Bone marrow (tissue), 2 donors: ENCODE measurements at places on chromosomes 7 and 10.

GRCh38 chr7:142422621-142423020 is 164.8 kb upstream of the PRSS58 start:
- DNase-seq: no peak

DNA sequence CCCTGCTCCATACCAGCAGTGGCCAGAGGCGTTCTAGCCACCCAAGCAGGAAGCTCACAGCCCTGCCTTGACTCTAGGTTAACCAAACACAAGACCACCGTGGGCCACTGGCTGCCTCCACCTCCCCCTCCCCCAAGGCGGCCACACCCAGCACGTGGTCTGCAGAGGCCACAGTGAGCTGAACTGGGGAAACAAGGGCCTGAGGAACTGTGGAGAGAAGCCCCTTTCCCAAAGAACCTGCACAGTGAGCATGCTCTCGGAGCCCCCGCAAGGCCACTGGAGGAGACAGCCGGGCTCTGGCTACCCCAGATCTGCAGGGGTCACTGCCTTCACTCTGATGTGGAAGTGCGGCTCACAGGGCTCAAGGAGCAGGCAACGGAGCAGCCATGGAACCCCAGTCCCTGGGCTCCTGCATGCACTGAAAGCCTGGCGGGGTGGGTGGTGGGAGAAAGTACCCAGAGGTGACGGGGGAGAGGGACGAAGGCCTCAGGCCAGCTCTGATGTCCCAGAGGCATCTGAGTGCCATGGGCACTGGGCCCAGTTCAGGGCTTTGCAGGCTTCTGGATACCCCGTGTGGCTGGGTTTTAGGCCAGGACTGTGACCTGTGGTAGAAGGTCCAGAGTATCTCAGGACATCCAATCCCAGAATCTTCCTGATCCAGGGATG is 189.2 kb downstream of the EBF3 start:
- no peak for DNase-seq

- DNase-seq: no peak
Measured at GRCh38 chr10:13354783-13355182, 6.7 kb upstream of the SEPHS1 start.

- DNase-seq: no peak
Measured at GRCh38 chr10:127148066-127148932, 48.1 kb downstream of the INSYN2A start.

- no peak for DNase-seq
Measured at GRCh38 chr10:122655524-122656307, 43.9 kb downstream of the C10orf120 start.

GRCh38 chr7:91266067-91266688 is 1.9 kb downstream of the FZD1 start:
- DNase-seq: no peak

DNA sequence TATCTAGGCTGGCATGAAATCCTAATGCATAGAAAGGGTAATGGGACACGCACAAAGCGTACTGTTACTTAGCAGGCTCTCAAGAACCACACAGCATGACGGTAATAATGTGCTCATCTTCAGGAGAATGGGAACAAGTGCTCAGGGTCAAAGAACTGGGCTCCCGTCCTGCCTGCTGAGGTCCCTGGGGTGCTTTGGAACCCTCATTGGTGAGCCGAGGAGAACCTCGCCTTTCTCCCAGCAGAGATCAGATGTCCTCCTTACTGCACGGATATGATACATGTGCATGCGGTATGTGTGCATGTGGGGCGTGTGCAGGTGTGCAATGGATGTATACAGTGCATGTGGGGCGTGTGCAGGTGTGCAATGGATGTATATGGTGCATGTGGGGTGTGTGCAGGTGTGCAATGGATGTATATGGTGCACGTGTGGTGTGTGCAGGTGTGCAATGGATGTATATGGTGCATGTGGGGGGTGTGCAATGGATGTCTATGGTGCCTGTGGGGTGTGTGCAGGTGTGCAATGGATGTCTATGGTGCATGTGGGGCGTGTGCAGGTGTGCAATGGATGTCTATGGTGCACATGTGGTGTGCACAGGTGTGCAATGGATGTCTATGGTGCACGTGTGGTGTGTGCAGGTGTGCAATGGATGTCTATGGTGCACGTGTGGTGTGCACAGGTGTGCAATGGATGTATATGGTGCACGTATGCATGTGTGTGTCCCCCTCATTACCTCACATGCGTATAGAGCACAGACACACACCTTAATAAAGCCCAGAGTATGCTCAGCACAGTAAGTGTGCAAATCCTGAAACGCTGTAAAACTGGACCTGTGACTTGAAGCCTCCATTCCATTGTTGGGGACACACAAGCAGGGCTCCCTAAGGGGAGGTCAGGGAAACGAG is 336.3 kb downstream of the PTPRN2 start:
- DNase-seq: no peak

- DNase-seq: no peak
Measured at GRCh38 chr10:129373231-129373630, 93.8 kb upstream of the MGMT start.

DNA sequence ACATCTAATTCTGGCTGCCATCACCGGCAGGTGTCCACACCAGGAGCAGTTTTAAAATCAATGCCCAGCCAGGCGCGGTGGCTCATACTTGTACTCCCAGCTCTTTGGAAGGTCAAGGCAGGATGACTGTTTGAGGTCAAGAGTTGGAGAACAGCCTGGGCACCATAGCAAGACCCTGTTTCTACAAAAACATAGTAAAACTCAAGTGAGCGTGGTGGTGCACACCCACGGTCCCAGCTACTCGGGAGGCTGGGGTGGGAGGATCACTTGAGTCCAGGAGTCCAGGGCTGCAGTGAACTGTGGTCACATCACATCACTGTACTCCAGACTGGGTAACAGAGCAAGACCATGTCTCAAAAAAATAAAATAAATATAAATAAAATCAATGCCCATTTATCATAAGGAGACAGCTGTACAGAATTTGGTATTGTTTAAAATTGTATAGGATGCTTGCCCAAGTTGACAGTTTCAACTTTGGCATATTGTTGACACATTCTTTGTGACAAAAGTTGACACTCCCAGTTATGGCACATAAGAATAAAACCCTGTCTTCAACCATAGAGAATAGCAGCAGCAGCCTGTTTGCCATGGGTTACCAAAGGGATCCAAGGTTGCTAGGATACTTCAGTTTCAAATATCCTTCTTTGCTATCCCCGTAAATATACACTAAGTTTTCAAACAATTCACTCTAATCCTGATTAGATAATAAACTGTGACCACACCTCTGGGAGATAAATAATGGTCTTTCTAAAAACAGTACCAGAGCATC is 193.0 kb downstream of the FAM107B start:
- DNase-seq: no peak

GRCh38 chr7:20737840-20738448 is 48.7 kb downstream of the SP8 start:
- DNase-seq: no peak
